ENCODE measurements at places on chromosomes 12 and 14.
A peak's percentile ranks its signal among the peaks of the same experiment; 100 is the strongest.

- H3K4me1 ChIP-seq: no peaks in the 10 kb centered on the region
- H3K36me3 ChIP-seq: no peaks in the 10 kb centered on the region
- no peaks in the 10 kb centered on the region for H3K27me3 ChIP-seq
- H3K27ac ChIP-seq: no peak overlapping the region
- DNase-seq: no peak
Measured at GRCh38 chr12:44091948-44092606, 256.2 kb downstream of the TMEM117 start.

- peaks cover 4% of the 10 kb centered on the region for H3K27me3 ChIP-seq
- H3K36me3 ChIP-seq: no peaks in the 10 kb centered on the region
Measured at GRCh38 chr12:121043067-121043466, 4.0 kb upstream of the OASL start.

GRCh38 chr14:92575061-92575747 lies 61.6 kb downstream of the RIN3 start:
- peaks cover 4% of the 10 kb centered on the region for H3K27me3 ChIP-seq
- H3K27ac ChIP-seq: no peak overlapping the region
- H3K4me1 ChIP-seq: no peaks in the 10 kb centered on the region

DNA sequence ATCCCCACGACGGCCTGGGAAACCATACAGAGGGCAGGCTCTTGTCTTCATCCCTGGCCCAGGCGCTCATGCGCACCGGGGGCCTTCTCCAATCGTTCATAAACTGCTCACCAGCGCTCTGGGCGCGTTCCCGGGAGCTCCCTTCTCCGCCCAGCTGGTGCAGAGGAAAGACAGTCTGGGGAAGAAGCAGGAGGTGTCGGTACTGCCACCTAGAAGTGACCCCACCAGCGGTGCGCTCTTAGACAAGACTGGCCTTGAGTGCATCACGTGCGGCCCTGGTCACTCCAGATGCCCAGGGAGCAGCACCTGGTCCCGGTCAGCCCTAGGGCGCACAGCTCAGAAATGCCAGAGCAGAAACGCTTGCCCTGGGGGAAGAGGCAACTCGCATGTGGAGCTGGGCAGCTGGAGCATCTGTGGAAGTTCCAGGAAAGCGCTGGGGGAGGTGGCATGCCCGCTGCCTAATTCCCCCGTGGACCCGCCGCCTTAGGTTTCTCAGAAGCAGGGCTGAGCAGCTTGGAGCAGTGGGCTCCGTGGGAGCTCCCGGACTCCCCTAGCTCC lies 2.5 kb downstream of the GSC start:
- H3K27me3 ChIP-seq: peaks cover 3% of the 10 kb centered on the region
- peaks cover 9% of the 10 kb centered on the region for H3K4me1 ChIP-seq
- H3K36me3 ChIP-seq: no peaks in the 10 kb centered on the region
- no peak for DNase-seq
- no peak overlapping the region for H3K27ac ChIP-seq

DNA sequence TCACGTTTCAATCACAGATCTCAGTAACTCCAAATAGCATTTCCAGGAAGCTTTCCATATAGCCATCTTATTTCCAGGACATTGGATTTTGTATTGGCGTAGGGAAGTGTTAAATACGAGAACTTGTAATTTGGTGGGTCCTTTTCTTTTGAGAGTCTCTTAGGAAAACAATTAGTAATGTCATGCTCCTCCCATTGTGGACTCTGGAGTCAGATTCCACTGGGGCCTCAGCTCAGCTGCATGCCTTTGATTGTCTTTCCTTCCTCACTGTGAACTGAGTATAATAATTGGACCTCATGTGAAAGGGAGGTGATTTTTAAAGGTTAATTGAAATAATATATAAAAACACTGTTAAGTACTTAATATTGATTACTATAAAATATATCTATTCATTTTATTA lies 462.6 kb downstream of the NPAS3 start:
- H3K4me1 ChIP-seq: no peaks in the 10 kb centered on the region
- H3K4me3 ChIP-seq: no peak overlapping the region
- H3K27ac ChIP-seq: no peak overlapping the region

- DNase-seq: peak; percentile 42
- peaks cover 59% of the 10 kb centered on the region for H3K4me1 ChIP-seq
- H3K27me3 ChIP-seq: no peaks in the 10 kb centered on the region
- peak overlapping the region; percentile 91 for H3K27ac ChIP-seq
Measured at GRCh38 chr12:753611-754472, 1.5 kb downstream of the WNK1 start.

- H3K4me3 ChIP-seq: no peak overlapping the region
- H3K36me3 ChIP-seq: no peaks in the 10 kb centered on the region
- H3K27me3 ChIP-seq: no peaks in the 10 kb centered on the region
Measured at GRCh38 chr14:49306152-49306751, 279.9 kb downstream of the RPS29 start.

- DNase-seq: no peak
- peaks cover 20% of the 10 kb centered on the region for H3K27me3 ChIP-seq
- no peak overlapping the region for H3K4me3 ChIP-seq
- H3K27ac ChIP-seq: no peak overlapping the region
Measured at GRCh38 chr12:5165296-5165970, 121.8 kb downstream of the KCNA5 start.

- H3K27ac ChIP-seq: no peak overlapping the region
- no peak for DNase-seq
- H3K4me1 ChIP-seq: no peaks in the 10 kb centered on the region
- no peak overlapping the region for H3K4me3 ChIP-seq
- peaks cover 12% of the 10 kb centered on the region for H3K27me3 ChIP-seq
Measured at GRCh38 chr12:52214421-52214802, 18.6 kb upstream of the KRT7 start.

DNA sequence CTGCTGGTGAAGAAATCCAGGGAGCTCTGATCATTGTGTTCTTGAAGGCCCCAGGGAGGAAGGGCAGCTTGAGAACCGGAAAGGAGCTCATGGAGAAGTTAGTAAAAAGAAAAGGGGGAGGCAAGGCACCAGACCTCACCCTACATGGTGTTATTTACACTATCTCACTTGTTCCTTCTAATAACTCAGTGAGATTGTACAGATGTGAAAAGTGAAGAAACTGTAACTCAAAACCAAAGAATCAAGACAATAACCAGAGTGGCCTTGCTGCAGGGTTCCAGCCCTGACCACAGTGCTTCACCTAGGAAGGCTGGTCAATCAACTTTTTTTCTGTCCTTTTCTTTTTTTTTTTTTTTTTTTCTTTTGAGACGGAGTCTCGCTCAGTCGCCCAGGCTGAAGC lies 353.6 kb downstream of the TMTC2 start:
- no peak overlapping the region for H3K4me3 ChIP-seq
- H3K4me1 ChIP-seq: no peaks in the 10 kb centered on the region
- no peaks in the 10 kb centered on the region for H3K36me3 ChIP-seq
- no peaks in the 10 kb centered on the region for H3K27me3 ChIP-seq
- H3K27ac ChIP-seq: no peak overlapping the region

GRCh38 chr14:58167057-58167456 lies 15.0 kb upstream of the ARMH4 start:
- H3K4me1 ChIP-seq: peaks cover 7% of the 10 kb centered on the region
- H3K27me3 ChIP-seq: peaks cover 18% of the 10 kb centered on the region
- H3K4me3 ChIP-seq: no peak overlapping the region
- DNase-seq: no peak
- no peaks in the 10 kb centered on the region for H3K36me3 ChIP-seq

DNA sequence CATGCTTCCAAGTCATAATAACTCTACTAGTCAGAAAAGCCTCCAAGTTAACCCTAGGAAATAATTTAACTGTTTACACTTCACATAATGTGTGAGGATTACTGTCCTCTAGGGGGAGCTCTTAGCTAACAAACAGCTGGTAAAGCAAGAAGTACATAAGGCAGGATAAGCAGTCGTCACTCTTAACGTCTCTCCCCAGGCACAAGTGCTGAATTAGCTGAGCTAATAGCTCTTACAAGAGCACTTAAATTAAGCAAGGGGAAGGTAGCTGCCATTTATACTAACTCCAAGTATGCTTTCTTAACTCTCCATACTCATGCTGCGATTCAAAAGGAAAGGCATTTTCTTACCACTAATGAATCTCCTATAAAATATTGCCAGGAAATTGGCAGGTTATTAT lies 79.3 kb upstream of the TSPAN11 start:
- no peaks in the 10 kb centered on the region for H3K36me3 ChIP-seq
- H3K27me3 ChIP-seq: peaks cover 4% of the 10 kb centered on the region
- no peak overlapping the region for H3K4me3 ChIP-seq
- no peak overlapping the region for H3K27ac ChIP-seq

GRCh38 chr14:50573862-50574261 lies 13.9 kb downstream of the ATL1 start:
- no peak overlapping the region for H3K27ac ChIP-seq
- DNase-seq: no peak
- no peaks in the 10 kb centered on the region for H3K4me1 ChIP-seq

- no peak for DNase-seq
- H3K4me3 ChIP-seq: no peak overlapping the region
- no peaks in the 10 kb centered on the region for H3K27me3 ChIP-seq
- H3K27ac ChIP-seq: no peak overlapping the region
- no peaks in the 10 kb centered on the region for H3K4me1 ChIP-seq
Measured at GRCh38 chr12:60834806-60835205, 1239.0 kb downstream of the SLC16A7 start.

All from DND-41 (cell line).